Right renal pelvis (tissue), 4 donors: ENCODE measurements at places on chromosomes 3 and 15. TPM values are rescaled to one million over a fixed set of nuclear protein-coding genes. Genes with fewer than 3 reads are reported as not detected.

The CCK gene
- polyA plus RNA-seq = 0.30 TPM

The FSTL1 gene
- polyA plus RNA-seq = 489 TPM

The TTC23 gene
- polyA plus RNA-seq = 32.6 TPM

DNA sequence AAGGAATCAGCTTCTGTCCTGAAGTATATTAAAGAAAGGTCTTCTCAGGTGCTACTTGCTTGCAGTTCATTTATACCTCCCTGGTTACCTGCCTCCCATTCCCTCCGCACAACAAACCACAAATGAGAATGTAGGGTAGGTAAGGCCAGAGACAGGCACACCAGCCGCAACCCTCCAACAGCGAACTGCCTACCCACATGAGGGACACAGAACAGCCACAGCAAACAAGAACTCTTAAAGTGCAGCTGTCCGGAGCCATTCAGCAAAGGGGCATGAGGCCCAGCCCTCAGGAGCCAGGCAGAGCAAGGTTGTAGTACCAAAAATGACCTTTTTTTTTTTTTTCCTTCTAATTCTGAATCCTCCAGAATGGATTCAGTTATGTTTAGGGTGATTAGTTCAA, 52.4 kb downstream of the SPSB4 start:
- DNase-seq = no peak

The USP8 gene
- polyA plus RNA-seq = 72.0 TPM

DNA sequence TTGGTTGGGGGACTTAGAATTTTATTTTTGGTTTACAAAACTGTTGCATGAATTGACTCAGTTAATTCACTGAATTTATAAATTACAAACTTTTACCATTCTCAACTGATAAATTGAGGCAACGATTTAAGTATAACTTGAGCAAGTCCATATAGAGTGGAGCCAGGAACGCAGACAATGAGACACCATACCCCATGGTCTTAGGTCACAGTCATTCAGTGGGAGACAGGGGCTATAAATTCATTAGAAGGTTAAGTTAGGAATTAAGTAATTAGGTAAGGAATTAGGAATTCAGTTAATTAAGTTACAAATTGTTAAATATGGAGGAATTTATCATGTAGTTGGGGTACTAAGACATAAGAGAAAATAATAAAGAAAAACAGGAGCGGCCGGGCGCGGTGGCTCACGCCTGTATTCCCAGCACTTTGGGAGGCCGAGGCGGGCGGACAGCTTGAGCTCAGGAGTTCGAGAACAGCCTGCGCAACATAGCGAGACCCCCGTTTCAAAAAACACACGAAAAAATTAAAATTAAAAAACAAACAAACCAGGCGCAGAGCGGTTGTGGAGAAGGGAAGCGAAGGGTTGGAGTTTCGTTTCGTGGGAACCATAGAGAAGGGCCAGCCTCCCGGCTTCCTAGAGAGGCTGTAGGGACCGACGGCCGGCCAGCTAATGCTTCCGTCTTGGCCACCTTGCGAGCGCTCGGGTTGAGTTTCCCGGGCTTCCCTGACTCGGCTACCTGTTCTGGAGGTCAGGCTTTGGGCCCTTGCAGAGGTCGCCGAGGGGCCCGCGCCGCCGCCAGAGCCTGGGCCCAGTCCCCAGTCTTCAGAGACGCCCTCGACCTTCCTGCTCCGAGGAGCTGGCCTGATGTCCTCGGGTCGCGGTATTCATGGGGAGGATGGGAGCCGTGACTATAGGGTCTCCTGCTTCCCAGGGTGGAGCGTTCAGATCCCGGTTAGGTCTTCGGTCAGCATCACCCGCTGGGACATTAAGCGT, at the start of gene ZNF619:
ZNF619 (plus strand) TSS at position 645 of the 993 bp plus-strand sequence. CDS start 858 bp downstream, outside the sequence.
- no peak for DNase-seq

GRCh38 chr15:77808075-77808474, 175.4 kb upstream of the LINGO1 start:
- no peak for DNase-seq

The CPOX gene
- polyA plus RNA-seq = 25.7 TPM

GRCh38 chr3:72344647-72345046, 503.6 kb downstream of the SHQ1 start:
- DNase-seq = no peak

DNA sequence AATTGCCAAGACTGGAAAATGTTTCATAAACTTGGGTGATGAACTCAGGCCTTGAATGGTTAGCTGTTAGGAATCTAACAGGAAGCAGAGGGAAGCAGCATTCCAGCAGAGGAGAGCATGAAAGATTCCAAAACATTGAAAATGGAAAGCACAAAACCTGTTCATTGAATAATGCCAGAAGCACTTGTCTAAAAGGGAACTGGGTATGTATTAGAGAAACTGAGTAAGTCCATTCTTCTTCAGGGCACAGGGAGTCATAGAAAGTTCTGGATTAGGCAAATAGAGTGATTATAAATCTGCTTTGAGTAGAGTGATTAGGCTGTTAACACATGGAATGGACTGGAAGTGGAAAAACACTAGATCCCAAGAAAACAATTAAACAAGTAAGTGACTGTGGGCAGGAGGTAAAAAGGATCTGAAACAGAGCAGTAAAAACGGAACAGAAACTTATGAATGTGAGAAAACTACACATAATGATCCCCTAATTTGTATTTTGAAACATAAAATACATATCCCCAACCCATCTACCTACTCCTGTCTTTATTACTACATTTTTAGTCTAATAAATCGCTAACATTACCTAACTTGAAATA, 343.4 kb downstream of the TBC1D5 start:
- DNase-seq = no peak

GRCh38 chr3:14414846-14415464, 12.5 kb downstream of the SLC6A6 start:
- DNase-seq = no peak

The OXTR gene
- 0.93 TPM for polyA plus RNA-seq

GRCh38 chr3:12932347-12932746, 91.0 kb upstream of the RPL32 start:
- DNase-seq = no peak

GRCh38 chr15:45156744-45157455, 27.1 kb downstream of the DUOX1 start:
- no peak for DNase-seq
